Ascending aorta (tissue), 2 donors: ENCODE measurements at places on chromosomes 3 and 15.

- DNase-seq = no peak
Observed at GRCh38 chr15:86905625-86906256, 826.1 kb downstream of the AGBL1 start.

- no peak for DNase-seq
Observed at GRCh38 chr3:6644070-6644929, 216.6 kb upstream of the GRM7 start.

DNA sequence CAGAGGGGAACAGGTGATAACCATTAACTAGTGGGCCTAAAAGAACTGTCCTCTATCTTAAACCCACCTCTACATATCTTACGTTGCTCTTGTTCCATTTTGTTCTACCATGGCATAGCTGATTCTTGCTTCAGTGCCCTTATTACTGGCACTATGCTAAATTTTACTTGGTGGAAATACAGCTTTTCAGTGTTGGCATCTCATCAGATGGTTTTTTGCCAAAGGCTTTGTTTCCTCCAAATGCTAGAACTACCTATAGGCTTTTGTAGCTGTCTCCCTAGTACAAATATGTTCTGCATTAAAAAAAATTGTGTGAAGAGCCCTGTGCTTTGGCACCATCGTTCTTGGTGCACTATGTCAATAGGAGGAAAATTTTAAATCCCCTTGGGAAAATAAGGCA lies 145.0 kb upstream of the ZBTB20 start:
- DNase-seq = no peak

DNA sequence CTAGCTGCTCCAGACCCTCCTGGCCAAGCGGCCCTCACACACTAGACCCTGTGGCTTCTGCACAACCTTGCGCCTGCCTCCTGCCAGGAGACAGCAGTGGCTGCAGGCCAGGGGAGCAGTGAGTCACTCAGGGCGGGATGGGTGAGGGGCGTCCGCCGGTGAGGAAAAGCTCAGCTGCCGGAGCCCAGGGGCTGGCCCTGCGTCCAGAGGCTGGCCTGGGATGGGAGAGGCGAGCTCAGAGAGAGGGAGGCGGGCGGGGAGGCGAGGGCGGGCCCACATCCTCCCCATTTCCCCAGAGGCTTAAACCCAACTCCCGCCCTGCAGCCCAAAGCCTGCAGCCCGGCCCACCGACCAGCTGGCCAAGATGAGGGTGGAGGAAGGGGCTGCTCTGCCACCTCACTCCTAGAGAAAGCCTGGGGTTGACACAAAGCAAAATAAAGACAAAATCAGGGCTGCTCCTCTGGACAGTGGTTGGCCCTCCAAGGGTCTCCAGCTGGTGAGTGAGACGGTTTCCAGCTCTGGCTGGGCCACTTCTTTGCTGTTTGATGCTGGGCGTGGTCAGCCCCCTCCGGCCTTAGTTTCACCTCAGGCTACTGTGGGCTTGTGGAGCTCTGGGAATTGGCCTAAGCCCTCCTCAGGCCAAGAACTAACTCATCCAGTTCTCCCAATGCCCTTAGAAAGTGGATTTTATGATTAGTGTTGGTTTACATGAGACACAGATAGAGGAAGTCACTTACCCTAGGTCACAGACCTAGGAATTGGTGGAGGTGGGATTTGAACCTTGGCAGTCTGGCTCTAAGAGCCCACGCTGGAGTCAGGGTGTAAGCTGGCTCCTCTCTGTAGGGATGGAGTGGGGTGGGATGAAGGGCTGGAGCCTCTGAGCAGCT lies 50.6 kb downstream of the IQSEC1 start:
- DNase-seq = peak; percentile 93

- no peak for DNase-seq
Observed at GRCh38 chr3:80068459-80068858, 300.7 kb upstream of the ROBO1 start.

GRCh38 chr3:169676925-169677537 lies 13.5 kb upstream of the MECOM start:
- DNase-seq = no peak

DNA sequence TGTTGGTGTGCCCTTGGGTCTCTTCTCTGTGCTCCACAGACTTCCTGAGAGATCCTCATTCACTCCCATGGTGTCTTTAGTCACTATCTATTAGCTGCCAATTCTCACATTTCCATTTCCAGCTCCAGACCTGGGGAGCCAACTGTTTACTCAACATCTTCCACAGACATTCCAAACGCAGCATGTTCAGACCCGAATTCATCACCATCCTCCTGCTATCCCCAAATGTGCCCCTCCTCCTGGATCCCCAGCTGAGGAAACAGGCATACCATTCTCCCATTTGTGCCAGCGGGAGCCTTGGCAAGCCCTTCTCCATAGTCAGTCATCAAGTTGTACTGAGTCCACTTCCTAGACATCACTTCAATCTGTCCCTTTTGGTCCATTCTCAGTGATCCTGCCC lies 67.1 kb downstream of the TAMM41 start:
- DNase-seq = no peak

- DNase-seq = no peak
Observed at GRCh38 chr3:42014921-42015533, 53.1 kb upstream of the ULK4 start.

GRCh38 chr3:79767194-79767904 lies 449 bp downstream of the ROBO1 start:
- DNase-seq = no peak
